ENCODE measurements at places on chromosomes 7 and 10.

DNA sequence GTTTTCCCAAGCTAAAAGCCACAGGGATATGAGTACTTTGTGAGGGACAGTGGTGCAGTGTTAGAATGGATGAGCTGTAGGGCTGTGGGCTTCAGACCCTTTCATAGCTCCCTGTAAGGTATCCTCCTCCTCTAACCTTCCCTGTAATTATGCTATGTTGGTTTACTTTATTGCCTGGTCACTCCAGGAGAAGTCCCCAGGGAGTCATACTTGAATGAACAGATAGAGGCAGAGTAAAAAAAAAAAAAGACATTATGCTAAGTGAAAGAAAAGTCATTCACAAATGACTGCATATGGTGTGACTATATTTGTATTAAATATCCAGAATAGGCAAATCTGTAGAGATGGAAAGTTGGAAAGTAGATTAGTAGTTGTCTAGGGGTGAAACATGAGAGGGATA lies 434.4 kb downstream of the AUTS2 start:
- peak; percentile 42 for DNase-seq

- no peak for DNase-seq
Observed at GRCh38 chr10:110151467-110151866, 55.9 kb upstream of the MXI1 start.

GRCh38 chr10:35470248-35470924 lies 134.1 kb downstream of the CCNY start:
- no peak for DNase-seq

DNA sequence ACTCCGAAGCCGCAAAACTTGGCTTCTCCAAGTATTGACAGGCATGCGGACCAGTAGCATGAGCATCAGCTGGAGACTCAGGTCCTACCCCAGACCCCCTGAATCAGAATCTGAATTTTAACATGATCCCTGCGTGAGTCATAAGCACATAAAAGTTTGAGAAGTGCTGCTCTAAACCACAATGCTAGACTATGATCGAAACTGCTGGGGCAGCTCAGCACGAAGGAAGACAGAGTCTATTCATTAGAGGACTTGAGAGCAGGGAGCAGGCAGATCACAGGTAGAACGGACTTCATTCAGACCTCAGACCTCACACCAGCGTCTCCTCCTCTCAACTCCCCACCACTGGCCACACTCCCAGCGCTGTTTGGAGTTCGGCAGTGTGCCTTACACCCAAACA lies 16.9 kb downstream of the CAMK2G start:
- DNase-seq, result no peak

GRCh38 chr7:15870347-15870746 lies 183.9 kb upstream of the MEOX2 start:
- DNase-seq, result no peak

- DNase-seq, result no peak
Observed at GRCh38 chr10:29319205-29319781, 30.4 kb downstream of the LYZL1 start.
